EL (cell line): ENCODE measurements at places on chromosomes 1 and 21.

DNA sequence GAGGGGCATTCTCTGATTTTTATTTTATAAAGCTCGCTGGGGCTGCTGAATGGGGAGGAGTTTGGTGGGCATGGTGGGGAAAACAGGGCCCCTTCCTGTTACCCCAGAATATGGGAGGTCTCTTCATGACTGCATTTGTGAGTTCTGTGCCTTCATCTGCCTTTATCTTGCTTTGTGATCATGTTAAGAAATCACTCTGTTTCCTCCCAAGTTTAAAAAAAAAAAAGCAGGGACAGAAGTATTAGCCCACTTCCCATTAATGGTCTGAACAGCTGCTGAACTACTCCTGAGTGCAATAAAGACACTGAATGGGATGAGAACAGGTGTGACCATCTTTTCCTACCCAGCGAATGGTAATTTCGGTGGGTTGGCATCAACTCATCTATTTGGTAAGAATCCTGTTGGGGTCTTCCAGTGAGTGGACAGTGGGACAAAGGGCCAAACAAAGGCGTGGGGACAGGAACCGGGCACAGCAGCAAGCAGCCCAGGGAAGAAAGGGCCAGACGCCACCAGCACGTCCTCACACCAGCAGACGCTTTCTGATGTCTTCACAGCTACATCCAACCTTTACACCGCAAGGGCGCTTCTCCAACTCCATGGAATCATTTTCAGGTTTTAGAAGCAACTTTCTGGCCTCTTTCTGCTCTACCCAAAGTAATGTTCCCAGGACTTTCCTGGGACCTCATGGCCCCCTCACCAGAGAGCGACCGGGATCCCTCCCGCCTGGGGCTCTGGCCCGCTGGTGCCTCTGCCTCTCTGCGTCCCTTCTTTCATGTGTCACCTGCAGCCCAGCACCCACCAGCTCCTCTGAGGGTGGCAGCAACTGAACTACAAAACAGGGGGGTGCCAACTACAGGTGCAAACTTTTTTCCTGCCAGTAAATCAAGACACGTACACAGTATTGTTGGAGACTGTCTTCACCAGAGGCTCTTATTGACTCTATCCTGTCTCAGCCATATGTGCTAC, 160.2 kb downstream of the ADSS2 start:
- DNase-seq, result no peak

DNA sequence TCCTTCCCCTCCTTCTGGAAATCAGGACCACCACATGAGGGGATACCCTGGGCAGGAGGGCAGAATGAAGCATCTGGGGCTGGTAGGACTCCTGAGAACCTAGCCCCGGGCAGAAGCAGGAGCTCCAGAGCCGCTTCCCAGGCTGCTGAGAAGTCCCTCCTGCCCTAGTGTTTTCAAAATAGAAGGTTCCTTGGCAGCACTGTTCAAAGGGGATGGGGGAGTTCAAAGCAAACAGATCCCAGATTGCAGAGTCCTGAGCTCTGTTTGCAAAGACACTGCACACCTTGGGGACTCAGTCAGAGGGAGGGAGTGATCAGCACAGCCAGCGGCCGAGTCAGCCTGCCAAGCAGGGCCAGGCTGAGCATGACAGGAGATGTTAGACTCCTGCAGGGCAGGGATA, 177.8 kb downstream of the PTPRU start:
- DNase-seq, result no peak

DNA sequence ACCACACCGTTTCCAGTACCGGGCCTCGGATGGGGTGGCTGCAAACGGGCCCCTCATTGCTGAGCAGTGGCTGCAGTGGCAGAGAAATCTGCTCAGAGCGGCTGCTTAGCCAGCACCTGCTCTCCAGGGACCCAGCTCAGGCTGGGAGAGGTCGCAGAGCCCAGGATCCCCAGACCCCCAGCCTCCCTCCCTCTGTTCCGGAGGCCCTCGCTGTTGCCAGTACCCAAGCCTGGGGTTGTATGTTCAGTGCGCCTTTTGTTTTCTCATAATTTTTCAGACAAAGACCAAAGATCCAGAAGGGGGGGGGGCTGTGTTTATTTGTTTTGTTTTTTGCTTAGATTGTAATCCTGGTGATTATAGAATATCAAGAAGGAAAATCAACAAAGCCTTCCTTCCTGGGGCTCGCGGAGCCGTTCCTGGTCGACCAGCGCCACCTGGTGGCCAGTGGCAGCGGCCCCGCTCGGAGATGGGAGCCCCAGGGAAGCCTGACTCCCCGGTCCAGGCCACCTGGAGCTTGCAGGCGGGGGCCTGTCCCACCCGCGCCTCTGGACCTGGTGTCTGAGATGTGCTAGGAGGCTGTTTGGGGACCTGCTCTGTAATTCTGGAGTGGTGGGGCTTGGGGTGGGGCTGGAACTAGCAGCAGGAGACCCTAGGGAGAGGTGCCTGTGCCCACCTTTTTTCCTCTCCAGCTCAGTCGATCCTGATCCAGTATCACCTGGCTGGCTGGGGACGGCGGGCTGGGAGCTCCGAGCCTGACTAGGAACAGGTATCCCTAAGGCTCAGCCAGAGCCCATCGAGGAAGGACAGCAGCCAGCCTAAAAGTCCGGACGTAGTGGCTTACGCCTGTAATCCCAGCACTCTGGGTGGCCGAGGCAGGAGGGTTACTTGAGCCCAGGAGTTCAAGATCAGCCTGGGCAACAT, 123.9 kb upstream of the VAMP3 start:
- DNase-seq, result peak; percentile 48

- no peak for DNase-seq
Measured at GRCh38 chr1:22983944-22984343, 11.3 kb upstream of the LACTBL1 start.

DNA sequence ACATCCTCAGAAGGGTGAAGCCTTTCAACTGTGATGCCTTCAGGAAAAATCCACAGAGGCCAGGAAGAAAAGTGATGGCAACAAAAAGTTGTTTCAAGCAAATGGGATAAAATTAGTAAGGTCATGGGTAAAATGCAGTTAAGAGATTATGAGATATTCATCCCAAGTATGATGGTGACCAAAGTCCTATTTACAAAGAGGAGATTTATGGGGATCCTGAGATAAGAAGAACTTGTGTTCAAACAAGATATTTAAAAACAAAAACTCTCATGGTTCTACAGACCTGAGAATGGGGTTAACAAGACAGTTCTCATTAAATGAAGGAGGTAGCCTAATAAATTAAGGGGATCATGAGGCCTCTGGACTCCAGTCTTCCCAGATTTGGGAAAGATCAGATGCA, 184.4 kb downstream of the FCRL5 start:
- DNase-seq, result no peak

DNA sequence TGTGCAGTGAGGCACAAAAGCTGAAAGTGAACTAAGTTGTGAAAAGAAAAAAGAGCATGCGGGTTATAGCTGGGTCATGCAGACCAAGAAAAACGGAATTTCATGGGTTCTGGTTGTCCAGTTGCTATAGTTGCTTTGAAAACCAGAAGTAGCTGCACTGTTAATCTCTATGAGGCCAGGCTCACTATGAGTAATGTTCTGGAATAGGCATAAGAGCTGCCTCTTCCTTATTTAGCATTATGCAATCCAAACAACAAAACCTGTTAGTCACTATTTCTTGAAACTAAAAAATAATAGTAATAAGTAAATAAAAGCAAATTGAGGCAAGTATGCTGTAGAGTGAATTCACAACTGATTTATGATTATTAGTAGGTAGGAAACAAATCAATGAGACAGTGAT, 1383.7 kb downstream of the MRPL39 start:
- DNase-seq, result no peak

GRCh38 chr1:115927971-115928370, 48.3 kb upstream of the SLC22A15 start:
- DNase-seq, result no peak

DNA sequence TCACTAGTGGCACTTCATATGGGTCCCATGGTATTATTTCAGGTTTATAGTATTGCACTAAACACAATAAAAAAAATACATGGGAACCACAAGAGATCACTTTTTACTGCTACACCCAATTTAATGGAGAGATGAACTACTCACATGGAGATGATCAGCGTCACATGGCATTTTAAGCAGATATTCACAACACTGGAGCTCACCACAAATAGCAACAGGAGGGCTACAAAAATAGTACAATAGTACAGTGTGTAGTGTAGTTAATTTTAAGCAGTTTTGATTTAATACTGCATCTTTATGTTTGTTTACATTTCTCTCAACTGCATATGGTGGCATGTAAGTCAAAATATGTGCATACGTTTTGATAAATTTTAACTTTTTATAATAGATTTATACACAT, 31.0 kb downstream of the SNX7 start:
- DNase-seq, result no peak

- no peak for DNase-seq
Measured at GRCh38 chr1:29785137-29785527, 548.8 kb downstream of the PTPRU start.

DNA sequence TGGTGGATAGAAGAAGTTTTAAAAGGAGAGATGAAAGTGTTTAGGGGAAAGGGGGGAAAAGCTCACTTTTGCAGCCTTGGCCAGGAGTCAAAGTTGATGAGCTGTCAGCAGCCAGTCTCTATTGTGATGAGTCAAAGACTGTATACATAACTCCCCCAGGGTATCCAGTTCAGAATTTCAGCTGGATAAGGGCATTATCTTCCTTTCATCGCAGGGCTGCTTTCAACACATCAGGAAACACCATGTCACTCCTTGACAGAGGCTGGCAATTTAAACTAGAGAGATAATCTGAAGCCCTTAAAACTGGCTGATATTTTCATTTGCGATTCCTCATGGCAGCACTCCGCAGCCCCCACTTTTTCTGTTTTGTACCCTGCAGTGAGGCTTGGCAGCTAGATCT, 328.5 kb downstream of the TBX15 start:
- DNase-seq, result peak; percentile 7

GRCh38 chr1:247054992-247055415, 23.6 kb downstream of the ZNF670 start:
- peak; percentile 13 for DNase-seq

GRCh38 chr1:105243969-105244368, 1494.3 kb downstream of the AMY1C start:
- DNase-seq, result no peak

GRCh38 chr1:26287811-26288210, 7.9 kb downstream of the SH3BGRL3 start:
- no peak for DNase-seq

GRCh38 chr1:169486281-169487051, 722 bp upstream of the SLC19A2 start:
- peak; percentile 30 for DNase-seq

- no peak for DNase-seq
Measured at GRCh38 chr1:68361346-68361910, 88.3 kb downstream of the RPE65 start.

DNA sequence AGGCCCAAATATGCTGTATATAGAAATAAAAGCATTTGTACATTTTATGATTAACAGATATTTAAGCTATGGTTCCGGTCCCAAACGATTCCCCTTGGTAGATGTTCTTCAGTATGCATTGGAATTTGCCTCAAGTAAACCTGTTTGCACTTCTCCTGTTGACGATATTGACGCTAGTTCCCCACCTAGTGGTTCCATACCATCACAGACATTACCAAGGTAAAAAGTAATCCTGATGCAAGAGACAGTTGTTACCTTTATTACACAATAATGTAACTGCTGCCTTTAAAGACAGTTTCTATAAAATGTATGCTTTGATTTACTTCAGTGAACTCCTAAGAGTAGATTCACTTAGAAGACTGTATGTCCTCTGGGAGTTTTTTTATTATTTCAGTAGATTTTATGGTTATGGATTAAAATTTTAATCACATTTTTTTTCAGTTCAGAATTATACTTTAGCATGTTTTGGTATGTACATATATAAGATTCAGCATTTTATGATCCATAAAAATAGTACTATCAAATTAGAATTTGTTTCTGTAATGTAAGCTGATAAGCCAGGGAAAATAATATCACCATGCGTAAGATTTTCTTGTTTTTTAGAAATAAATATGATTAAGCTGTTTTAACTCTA, 96.5 kb downstream of the USP25 start:
- DNase-seq, result peak; percentile 32

DNA sequence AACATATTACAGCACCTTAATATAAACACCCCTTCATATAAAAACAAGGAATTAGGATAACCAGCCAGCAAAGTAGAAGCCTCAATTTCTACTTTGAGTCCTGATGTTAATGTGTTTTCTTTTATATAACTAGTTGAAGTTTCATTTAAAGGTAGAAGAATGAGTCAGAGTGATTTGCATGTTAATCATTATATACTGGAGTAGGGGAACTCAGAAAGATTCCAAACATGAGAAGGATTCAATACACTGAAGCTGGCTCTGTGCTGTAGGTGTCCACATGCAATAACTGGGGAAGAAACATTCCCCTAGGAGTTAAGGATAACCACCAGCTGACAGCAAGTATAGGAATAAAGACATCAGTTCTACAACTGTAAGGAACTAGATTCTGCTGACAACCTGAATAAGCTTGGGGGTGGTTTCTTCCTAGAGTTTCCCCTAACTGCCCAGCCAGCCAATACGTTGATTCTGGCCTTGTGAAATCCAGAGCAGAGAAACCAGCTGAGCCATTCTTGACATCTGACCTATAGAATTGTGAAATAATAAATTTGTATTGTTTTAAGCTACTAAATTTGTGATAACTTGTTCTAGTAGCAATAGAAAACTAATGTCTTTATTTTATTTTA, 33.4 kb upstream of the RNPC3 start:
- DNase-seq, result no peak
